ENCODE measurements at places on chromosomes 4 and X. TPM values are rescaled to one million over a fixed set of nuclear protein-coding genes. Genes with fewer than 3 reads are reported as not detected.
A peak's percentile ranks its signal among the peaks of the same experiment; 100 is the strongest.

DNA sequence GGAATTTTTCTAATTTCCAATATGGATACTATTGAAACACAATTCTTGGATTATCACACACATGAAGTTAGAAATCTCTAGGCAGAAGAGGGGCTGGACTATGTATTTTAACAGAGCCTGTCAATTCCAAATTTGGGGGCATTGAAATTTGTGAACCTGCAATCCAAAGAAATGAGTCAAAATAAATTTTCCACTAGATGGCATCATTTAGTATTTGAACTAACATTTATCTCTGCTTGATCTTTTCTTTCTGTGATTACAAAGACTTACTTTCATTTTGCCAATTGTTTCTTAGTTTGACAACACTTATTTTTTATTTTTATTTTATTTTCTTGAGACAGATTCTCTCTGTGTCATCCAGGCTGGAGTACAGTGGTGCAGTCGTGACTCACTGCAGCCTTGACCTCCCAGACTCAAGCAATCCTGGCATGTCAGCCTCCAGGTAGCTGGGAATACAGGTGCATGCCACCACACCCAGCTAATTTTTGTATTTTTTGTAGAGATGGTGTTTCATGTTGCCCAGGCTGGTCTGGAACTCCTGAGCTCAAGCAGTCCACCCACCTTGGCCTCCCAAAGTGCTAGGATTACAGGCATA is 2.7 kb upstream of the PYURF start:
- peak; percentile 22 for DNase-seq

GRCh38 chr4:1091561-1091995 is 21.8 kb downstream of the RNF212 start:
- DNase-seq: no peak

- DNase-seq: no peak
Measured at GRCh38 chr4:5776510-5776909, 65.5 kb downstream of the EVC start.

HOPX gene
- total RNA-seq: not detected

PLXNB3 gene
- 34.8 TPM for total RNA-seq

FRG2 gene
- total RNA-seq: not detected

Measured in HFFc6 (cell line).